ENCODE measurements at places on chromosomes 7 and 10. TPM values are rescaled to one million over a fixed set of nuclear protein-coding genes. Genes with fewer than 3 reads are reported as not detected.

CTNNA3 gene
- 0.09 TPM for polyA plus RNA-seq

MYL10 gene
- polyA plus RNA-seq = not detected

IKZF1 gene
- not detected for polyA plus RNA-seq

NUTM2D gene
- polyA plus RNA-seq = 3.9 TPM

PRXL2A gene
- polyA plus RNA-seq = 53.3 TPM

MSMB gene
- polyA plus RNA-seq = not detected

C10orf62 gene
- polyA plus RNA-seq = 0.06 TPM

COL17A1 gene
- polyA plus RNA-seq = 3,374 TPM

UNCX gene
- not detected for polyA plus RNA-seq

TPK1 gene
- polyA plus RNA-seq = 2.0 TPM

RNF133 gene
- not detected for polyA plus RNA-seq

TLX1 gene
- not detected for polyA plus RNA-seq

CYP2C19 gene
- polyA plus RNA-seq = not detected

GRCh38 chr7:43004082-43004481, 71.9 kb downstream of the MRPL32 start:
- no peak for DNase-seq

GRCh38 chr10:77011874-77012811, 625.5 kb downstream of the KCNMA1 start:
- no peak for DNase-seq

DNA sequence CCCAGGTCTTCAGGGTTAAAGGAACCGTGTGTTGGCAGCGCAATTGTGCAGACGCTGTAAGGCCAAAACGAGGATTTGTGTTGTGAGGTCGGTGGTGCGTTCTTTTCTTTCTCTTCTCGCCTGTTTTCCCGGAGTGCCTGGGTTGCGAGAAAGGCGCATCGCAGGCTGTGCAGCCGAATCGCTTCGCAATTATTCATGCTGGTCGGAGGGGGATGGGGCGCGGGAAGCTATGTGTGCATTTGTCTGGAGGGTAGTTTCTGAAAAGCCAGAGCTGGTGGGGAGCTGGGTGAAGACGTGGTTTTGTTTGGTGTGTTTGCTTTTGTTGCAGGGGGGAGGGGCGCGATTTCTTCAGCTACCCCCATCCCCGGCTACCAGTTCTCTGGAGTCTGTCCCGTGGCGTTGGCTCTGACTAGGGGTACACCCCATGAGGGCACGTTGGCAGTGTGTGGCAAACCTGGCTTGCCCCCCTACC, 2.1 kb downstream of the MXI1 start:
- DNase-seq = no peak

DNA sequence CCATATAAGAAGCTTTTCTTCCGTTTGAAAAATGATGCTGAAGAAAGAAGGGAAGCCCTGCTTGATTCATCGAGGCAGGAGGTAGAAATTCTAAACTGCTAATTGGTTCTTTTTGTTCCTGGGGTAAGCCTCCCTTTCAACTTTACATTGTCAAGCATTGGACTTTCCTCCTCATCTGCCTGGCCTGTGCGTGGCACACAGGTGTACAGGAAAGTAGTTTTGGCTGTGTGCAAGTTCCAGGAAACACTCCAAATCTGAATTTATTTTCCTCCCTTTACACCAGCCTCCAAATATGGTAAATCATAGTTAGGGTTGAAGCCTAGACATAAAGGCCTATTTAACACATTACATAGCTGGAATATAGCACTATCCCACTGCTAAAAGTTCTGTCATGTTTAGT, 18.2 kb upstream of the RELN start:
- no peak for DNase-seq

- DNase-seq = no peak
Measured at GRCh38 chr10:16606923-16607322, 85.2 kb upstream of the C1QL3 start.

DNA sequence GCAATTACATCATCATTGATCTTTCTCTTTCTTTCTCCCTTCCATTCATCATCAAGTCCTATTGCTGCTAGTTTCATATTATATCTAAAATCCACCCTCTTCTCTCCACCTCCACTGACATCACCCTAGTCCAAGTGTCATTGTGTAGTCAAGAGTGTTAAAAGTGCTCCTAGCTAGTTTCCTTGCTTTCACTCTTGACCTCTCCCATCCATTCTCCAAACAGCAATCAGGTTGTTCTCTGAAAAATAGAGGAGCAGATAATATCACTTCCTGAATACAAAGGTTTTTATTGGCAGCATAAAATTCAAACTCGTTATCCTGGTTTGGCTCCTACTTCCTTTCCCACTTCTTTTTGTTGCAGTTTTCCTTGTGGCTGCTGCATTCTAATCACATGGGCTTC, 61.6 kb upstream of the PHF14 start:
- no peak for DNase-seq

- no peak for DNase-seq
Measured at GRCh38 chr10:47090042-47090441, 178.8 kb downstream of the PTPN20 start.

- DNase-seq = no peak
Measured at GRCh38 chr10:5668429-5668828, 2.0 kb upstream of the ASB13 start.

- no peak for DNase-seq
Measured at GRCh38 chr7:83289419-83289993, 126.8 kb upstream of the PCLO start.

GRCh38 chr10:95814011-95814727, 58.2 kb downstream of the ENTPD1 start:
- no peak for DNase-seq

DNA sequence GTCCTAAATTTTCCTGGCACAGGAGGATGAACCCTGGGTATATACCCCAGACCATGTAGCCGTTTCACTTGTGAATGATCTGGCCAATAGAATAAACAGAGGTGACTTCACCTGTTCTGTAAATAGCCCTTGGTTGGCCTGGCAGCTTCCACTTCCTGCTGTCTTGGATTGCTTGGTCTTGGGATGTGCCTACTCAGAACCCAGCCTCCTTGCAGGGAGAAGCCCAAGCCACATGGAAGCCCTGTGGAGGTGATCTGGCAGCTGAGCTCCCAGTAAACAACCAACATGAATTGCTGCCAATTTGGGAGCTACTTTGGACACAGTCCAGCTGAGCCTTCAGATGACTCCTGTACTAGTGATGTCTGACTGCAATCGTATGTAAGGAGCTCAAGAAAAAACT, 4.8 kb upstream of the RAPGEF5 start:
- DNase-seq = no peak

DNA sequence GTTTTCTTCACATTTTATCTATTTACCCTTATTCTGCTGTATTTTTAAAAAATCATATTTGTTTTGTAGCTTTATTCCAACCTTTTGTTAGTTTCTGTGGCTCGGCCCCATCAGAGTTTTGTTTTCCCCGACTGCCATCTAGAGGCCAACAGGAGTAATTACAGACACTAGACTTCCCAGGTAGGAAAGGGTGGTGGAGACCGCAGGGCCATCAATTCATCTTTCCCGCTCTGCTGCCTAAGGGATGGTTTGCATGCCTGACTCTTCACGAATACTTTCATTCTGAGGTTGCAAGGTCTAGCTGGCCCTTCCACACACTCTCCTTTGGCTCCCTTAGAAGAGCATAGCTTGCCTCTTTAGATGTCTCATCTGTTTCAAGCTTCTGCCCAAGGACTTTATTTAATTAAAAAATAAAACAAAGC, 38.3 kb downstream of the LYZL2 start:
- DNase-seq = no peak

- no peak for DNase-seq
Measured at GRCh38 chr10:10891124-10892082, 126.3 kb upstream of the CELF2 start.

DNA sequence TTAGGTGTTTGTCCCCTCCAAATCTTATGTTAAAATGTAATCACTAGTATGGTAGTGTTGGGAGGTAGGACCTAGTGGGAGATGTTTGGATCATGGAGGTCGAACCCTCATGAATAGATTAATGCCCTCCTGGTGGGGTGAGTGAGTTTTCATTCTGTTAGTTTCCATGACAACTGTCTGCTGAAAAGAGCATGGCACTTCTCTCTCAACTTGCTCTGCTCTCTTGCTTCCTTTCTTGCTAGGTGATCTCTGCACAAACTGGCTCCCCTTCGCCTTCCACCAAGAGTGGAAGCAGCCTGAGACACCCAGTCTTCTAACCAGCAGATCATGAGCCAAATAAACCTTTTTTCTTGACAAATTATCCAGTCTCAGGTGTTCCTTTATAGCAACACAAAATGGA, 853.9 kb downstream of the SORCS1 start:
- DNase-seq = no peak

DNA sequence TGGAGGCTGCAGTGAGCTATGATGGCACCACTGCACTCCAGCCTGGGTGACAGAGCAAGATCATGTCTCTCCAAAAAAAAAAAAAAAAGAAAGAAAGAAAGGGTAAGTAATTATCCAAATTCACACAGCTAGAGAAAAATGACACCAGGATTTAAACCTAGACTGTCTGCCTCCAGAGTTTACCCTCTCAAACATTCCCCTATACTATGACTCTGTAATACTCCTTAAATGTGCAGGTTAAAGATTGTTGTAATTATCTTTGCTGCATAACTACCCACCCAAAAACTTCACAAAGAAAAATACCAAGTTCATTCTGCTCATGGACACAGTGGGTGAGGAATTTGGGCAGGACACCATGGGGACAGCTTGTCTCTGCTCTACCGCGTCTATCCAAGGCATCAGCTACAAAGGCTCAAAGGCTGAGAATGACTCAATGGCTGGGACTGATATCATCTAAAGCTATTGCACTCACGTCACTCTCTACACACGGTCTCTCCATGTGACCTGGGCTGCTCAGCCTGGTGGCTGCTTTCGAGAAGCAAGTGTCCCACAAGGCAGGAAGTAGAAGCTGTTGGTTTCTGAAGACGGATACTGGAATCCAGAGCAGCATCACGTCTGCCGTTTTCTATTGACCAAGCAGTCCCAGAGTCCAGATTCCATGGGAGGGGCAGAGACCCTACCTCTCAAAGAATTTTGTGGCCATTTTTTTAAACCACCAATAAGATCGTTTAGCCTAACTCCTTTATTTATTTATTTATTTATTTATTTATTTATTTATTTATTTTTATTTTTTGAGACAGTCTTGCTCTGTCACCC, 185.7 kb upstream of the AUTS2 start:
- DNase-seq = no peak

DNA sequence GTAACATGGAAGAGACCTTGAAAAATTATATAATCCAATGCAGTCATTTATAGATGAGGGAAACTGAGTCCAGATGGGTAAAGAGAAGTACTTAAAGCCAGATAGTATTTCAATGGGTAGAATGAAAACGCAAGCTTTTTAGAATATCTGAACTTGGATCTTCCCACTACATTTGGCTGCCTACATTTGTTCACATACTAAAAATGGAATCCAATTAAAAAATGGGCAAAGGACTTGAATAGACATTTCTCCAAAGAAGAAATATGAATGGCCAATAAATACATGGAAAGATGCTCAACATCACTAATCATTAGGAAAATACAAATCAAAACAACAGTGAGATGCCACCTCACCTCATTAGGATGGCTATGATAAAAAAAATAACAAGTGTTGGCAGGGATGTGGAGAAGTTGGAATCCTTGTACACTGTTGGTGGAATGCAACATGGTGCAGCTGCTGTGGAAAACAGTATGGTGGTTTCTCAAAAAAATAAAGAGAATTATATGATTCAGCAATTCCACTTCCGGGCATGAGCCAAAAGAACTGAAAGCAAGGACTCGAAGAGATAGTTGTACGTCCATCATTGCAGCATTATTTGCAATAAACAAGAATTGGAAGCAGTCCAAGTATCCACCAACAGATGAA, 188.0 kb downstream of the FRMD4A start:
- DNase-seq = no peak

DNA sequence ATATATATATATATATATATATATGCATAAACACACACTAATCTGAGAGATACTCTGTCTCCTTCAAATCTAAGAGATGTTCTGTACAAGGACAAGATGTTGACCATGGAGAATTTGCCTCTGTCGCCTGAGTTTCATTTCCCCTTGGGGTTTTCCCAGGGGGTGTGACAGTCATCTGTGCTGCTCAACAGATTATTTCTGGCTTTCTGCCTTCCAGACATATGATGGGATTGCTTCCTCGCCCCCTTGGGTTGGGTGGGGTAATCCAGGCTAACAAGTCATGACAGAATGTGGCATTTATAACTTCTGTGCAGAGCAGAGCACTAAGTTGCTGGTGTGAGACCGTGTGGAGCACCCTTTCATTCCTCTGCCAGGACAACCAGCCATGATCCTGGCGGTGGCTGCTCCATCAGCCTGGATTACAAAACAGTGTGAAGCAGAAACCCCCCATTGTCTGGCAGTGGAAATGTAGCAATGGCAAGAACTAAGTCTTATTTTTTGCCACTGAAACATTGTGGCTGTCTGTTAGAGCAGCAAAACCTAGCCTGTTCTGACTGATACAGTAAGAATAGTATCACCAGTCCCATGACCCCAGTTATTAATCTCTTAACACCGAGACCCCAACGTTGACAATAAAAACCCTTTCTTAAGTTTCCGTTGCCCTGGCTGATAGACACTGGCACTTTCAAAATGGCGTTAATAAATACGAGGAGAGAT, 13.7 kb upstream of the USP6NL start:
- no peak for DNase-seq

DNA sequence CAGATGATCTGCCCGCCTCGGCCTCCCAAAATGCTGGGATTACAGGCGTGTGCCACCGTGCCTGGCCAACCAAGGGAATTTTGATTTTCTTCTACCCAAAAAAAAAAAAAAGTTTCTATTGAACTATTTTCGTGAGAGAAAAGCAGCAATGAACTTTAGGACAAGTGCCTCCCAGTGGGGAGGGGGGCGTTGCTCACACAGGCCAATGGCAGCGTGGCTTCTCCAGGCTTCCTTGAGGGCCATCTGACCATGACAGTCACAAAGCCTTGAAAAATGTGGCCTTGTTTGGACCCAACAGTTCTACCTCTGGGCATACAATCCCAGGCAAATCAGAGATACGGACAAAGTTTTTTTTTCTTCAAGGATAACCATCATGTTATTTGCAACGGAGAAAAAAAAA, 56.0 kb downstream of the TNRC18 start:
- no peak for DNase-seq

- no peak for DNase-seq
Measured at GRCh38 chr7:151438864-151439601, 908 bp downstream of the CRYGN start.

- DNase-seq = no peak
Measured at GRCh38 chr7:107966711-107967110, 36.2 kb downstream of the LAMB1 start.

GRCh38 chr10:122154545-122155366, 116.3 kb upstream of the BTBD16 start:
- no peak for DNase-seq

GRCh38 chr10:120432209-120432608, 24.8 kb upstream of the PLPP4 start:
- no peak for DNase-seq

- DNase-seq = no peak
Measured at GRCh38 chr7:123748171-123748733, 551 bp downstream of the WASL start.

GRCh38 chr10:124345521-124345920, 73.2 kb downstream of the OAT start:
- no peak for DNase-seq

GRCh38 chr10:88913127-88913526, 33.1 kb downstream of the STAMBPL1 start:
- DNase-seq = no peak

Measured in keratinocyte (primary cell).